ENCODE measurements at places on chromosomes 16 and 17.

- peak; percentile 56 for DNase-seq
Measured at GRCh38 chr17:5592382-5592781, 8.1 kb upstream of the NLRP1 start.

- DNase-seq: no peak
Measured at GRCh38 chr17:10750210-10750609, 20.4 kb upstream of the TMEM220 start.

DNA sequence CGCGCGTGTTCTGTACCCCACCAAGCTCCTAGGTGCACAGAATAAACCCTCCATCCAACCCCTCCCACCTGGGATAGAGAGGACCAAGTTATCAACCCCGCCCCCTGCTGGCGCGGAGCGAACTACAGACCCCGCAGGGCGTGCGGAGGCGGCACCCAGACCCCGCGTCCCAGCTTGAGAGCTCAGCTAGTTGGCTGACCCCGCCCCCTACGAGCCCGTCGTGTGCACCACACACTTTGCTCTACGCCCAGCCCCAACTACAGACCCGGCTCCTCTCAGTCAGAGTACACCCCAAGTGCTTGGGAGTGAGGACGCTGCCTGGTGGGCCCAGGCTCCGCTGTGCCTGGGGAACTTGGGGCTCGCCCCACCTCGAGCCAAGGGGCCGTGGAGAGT is 1.5 kb downstream of the GRIN2A start:
- no peak for DNase-seq

DNA sequence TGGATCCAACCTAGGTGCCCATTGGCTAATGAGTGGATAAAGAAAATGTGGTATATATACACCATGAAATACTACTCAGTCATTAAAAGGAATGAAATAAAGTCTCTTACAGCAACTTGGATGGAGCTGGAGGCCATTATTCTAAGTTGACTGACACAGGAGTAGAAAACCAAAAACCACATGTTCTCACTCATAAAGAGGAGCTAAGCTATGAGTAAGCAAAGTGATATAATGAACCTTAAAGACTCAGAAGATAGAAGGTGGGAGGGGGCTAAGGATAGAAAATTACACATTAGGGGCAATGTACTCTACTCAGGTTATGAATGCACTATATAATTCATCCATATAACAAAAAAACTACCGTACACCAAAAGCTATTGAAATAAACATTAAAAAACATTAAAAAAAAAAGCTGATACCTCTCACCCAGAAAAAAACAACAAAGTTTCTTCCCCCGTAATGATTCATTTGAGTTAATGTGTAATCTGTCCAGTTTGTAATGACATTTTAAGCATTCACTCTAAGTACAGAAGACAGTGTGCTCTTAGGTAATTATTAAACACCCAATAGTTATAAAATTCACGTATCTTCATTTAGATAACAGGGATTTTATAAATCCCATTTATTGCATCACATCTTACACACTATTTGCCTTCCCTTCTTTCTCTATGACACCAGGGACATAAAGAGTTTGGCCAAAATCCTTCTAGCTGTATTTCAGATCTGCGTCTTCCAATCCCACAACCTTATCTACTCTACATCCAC is 941.5 kb downstream of the CDH11 start:
- no peak for DNase-seq

DNA sequence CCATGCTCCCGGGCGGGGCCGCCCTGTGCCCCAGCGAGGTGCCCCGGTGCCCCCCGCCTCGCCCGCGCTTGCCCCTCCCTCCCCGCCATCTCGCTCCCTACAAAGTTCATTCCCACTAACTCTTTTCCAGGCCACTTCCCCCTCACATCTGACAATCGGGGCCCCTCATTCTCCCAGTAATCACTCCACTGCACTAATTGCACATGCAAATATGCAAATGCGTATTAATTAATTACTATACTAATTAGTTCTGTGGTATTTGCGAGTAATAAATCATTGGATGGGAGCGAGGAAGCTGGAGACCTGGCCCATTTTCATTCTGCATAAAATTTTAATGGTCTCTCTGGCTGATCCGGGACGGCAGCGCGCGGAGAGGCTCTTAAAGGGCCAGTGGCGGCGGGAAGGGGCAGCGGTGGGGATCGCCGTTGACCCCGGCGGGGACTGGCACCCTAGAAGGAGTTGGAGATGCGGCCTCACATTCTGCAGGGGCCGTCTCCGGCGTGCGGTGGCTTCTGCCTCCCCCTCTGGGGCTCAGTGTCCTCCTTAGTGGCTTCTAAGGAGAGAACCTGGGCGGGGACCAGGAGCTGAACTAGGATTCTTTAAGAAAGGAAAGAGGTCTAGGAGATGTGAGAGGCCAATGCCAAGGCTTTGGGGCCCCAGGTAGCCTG is 8.4 kb upstream of the PPP1R1B start:
- no peak for DNase-seq

- no peak for DNase-seq
Measured at GRCh38 chr16:69188236-69188549, 1.2 kb downstream of the SNTB2 start.

- peak; percentile 82 for DNase-seq
Measured at GRCh38 chr16:10088380-10088793, 93.8 kb downstream of the GRIN2A start.

DNA sequence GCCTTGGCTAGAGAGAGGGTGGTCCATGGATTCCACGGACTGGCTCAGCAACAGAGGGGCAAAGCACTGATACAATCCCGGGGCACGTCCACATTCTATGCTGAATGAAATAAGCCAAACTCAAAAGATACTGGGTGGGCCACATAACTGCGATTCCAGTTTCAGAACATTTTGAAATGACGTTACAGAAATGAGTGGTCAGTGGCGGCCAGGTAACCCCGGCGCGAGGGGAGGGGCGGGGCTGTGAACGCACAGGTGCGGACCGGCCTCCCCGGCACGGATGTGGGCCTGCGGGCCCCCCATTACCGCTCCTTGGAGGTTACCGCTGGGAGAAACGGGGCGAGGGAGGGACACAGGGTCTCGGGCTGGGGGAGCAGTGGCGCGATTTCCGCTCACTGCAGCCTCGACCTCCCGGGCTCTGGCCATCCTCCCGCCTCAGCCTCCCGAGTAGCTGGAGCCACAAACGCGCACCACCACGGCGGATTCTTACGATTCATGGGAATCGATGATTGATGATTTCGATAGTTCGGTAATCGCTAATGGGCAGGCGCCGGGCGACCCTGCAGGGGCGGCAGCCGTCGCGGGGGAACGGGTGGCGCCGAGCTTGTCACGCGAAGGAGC is 559 bp downstream of the MVD start:
- no peak for DNase-seq

GRCh38 chr17:8051831-8052230 is 13.0 kb downstream of the ALOX15B start:
- DNase-seq: no peak

DNA sequence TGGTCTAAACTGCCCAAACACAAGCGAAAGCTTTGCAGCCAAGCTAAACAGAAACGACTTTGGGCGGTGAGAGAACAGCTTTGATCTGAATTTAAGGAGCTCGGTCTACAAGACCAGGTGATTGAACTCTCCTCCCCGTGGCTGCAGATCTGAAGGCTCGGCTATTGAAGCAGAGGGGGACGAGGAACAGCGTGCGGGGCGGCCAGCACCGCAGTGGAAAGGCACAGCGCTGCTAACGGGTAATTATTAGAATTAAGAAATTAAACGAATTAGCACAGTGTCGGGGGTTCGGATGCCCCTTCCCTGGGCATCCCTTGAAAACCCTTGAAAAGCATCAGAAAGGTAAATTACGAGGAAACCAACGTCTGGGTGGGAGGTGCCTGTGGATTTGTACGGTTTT is 431 bp downstream of the TEKT3 start:
- DNase-seq: no peak

DNA sequence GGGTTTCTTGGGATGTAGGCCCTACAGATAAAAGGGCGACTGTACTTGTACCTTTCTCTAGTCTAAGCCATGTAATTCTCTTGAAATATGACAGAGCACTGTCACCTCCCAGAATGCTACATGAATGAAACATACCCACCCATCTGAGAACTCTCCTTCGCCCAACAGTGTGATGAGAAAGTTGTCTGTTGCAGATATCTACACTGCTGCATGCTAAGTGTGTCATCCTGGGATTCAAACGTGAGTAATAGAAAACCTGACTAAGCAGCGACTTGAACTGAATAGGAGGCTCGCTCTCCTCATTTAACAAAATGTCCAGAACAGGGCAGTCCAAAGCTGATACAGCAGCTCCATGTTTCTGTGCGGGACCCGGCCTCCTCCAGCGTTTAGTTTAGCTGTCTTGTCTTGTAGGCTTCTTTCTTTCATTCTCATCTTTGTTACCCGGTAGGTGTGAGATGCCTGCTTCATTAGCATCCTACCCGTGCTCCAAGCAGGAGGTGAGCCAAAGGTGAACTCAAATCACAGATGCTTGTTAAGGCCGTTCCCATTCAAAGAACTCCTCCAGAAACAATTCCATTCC is 211.9 kb downstream of the PRKCA start:
- peak; percentile 82 for DNase-seq

GRCh38 chr17:1488826-1489270 is 3.6 kb downstream of the MYO1C start:
- DNase-seq: no peak

DNA sequence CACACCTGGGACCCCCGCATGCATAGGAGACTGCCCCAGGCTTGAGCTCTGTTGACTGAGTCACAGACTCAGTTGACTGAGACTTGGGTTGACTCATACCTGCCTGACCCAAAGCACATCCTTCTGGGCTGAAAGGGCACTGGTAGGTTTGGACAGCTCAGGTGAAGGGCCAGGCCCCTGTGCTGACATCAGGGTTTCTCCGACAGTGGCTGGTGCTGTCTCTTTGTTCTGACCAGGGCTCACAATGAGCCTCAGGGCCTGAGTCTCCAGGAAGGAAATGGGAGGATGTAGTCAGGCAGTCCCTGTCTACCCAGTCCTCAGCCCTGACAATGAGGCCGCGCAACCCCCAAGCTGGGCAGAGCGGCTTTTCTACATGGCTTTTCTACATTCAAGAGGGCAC is 6.5 kb downstream of the SPNS2 start:
- DNase-seq: no peak

DNA sequence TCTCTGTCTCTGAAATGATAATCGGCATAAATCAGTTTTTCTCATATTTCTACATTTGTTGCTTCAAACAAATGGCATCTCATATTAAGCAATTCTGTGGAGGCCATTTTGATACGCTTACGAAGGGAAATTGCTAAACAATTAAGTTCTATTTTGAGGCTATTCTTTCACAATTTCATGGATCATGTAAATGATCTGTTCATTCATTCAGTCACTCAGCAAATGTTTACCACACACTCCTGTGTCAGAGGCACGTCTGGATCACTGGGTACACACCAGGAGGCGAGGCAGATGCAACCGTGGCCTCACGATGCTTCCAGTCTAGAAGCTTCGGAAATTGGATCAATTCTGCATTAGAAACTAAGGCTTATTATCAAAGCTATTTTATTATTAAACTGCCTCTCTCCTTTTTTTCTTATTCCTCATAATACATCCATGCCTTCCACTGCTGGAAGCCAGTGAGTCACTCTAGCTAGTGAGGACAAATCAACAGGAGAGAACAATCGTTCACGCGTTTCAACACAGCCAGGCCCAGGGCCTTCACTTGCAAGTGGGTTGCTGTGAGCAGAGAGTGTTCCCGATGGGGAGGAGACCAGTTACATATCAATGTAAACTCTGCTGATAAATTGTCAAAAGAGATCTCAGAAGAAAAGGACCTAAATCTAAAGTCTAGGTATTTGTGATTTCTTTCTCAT is 11.3 kb upstream of the SLC39A11 start:
- DNase-seq: no peak

All from fibroblast of mammary gland (primary cell).